ENCODE measurements at places on chromosomes 4 and X.

GRCh38 chrX:20063716-20064351, 52.9 kb downstream of the MAP7D2 start:
- no peak for DNase-seq

DNA sequence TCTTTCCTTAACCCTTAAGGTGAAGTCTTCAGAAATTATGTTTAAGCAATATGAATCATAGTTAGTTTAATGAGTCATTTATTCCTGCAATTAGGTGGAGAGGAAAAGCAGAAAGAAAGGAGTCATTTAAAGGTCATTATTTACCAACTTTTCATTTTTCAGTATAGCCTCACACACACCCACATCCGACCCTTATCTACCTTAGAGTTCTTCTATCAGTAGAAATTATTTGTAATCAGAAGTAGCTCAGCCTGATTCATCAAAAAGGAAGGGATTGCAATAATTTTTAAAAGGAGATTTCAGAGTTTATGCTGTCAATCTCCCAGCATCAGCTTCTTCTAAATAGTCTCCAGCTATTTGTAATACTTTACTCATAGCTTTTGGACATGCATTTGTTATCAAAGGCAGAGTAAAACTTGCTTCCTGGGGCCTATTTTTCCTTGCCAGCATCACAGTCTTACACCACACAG, 5.9 kb downstream of the ANXA10 start:
- no peak for DNase-seq

DNA sequence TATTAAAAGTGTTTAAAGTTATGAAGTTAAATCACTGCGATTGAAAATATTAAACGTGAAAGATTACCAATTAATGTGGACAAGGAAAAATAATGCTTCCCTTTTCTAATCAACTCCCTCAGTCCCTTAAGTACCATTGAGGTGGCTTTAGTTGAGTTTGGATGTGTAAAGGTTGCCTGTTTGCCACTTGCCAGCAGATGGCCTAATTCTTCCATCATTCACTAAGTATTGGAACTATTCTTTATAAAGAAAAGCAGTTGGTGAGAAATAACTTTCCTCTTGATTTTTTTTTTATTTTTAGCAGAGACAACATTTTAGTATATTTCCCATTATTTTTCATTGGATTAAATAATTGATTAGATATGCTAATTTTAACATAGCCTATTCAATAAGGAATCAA, 295.9 kb upstream of the TACR3 start:
- DNase-seq, result no peak

DNA sequence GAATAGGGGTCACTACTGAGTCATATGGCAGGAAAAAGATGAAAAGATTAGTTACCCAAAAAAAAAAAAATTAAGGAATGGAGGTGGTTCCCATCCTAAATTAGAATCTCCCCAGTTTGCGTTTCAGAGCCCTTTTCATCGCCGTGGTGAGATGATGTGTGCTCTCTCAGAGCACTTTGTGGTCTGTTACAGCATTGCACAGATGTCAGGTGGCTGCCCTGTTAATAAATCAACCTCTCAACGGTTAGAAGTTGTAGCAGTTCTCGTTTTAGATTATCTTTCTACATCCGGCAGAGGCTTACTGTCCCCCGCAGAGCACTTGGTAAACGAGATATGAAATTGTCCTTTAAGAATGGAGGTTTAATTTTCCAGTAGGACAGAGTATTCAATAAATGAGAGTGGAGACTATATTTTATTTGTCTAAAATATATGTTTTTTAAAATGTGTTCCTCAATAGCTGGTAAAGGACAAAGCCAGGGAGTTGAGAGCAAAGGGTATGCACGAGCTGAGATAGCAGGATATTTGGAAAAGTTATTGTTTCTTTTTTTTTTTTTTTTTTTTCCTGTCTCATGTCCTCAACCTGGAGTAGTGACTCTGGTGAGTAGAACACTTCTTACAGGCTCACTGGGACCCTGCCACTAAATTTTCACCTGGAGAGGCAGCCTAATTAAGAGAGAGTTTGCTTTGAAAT, 26.9 kb downstream of the AFF1 start:
- DNase-seq, result no peak

DNA sequence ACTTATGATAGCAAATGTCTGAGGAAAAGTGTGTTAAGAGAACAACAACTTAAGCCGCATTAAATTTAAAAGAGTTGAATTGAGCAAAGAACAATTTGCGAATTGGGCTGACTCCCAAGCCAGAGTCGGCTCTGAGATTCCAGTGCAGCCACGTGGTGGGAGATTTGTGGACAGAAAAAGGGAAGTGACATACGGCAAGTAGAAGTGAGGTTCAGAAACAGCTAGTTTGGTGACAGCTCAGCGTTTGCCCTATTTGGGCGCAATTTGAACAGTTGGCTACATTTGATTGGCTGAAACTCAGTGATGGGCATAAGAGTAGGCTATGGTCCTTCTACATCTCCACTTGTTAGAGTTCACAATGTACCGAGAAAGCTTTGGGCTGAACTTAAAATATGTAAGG, 124.0 kb downstream of the PRKX start:
- DNase-seq, result no peak

- no peak for DNase-seq
Observed at GRCh38 chr4:169870507-169870906, 112.8 kb upstream of the HPF1 start.

GRCh38 chr4:20572976-20573375, 127.3 kb upstream of the PACRGL start:
- no peak for DNase-seq

DNA sequence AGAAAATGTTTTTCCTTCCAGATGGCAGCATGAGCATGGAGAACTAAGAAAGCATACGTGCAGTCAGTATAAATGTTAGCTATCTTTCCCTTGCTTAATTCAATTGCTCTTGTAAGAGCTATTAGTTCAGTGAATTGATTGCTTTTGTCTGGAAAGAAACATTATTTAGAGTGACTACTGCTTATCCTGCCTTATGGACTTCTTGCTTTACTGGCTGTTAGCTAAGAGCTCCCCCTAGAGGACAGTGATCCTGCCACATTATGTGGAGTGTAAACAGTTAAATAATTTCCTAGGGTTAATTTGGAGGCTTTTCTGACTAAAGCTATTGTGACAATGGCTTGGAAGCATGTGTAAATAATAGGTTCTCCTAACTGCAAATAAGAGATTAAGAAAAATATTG, 1402.4 kb downstream of the FAM133A start:
- no peak for DNase-seq

DNA sequence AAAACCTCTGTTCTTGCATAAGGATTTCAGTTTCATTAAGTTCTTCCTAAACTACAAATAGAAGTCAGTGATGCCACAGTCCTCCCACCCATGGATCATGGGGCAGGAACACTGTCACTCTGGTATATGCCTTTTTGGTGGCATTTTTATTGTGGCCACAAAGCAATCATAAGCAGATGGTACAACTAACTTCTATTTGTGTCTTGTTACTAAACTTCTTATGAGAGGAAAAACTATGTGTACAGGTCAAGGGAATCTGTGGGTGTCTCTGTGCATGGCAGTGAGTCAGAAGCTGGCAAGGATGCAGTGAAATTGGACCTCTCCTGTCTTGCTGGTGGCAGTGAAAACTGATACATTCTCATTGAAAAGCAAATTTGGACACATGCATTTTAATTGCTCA, 245.0 kb upstream of the GPC4 start:
- DNase-seq, result no peak

- DNase-seq, result no peak
Observed at GRCh38 chr4:22521240-22521639, 5.4 kb upstream of the ADGRA3 start.

- no peak for DNase-seq
Observed at GRCh38 chr4:34372815-34373214, 1871.5 kb downstream of the ARAP2 start.

DNA sequence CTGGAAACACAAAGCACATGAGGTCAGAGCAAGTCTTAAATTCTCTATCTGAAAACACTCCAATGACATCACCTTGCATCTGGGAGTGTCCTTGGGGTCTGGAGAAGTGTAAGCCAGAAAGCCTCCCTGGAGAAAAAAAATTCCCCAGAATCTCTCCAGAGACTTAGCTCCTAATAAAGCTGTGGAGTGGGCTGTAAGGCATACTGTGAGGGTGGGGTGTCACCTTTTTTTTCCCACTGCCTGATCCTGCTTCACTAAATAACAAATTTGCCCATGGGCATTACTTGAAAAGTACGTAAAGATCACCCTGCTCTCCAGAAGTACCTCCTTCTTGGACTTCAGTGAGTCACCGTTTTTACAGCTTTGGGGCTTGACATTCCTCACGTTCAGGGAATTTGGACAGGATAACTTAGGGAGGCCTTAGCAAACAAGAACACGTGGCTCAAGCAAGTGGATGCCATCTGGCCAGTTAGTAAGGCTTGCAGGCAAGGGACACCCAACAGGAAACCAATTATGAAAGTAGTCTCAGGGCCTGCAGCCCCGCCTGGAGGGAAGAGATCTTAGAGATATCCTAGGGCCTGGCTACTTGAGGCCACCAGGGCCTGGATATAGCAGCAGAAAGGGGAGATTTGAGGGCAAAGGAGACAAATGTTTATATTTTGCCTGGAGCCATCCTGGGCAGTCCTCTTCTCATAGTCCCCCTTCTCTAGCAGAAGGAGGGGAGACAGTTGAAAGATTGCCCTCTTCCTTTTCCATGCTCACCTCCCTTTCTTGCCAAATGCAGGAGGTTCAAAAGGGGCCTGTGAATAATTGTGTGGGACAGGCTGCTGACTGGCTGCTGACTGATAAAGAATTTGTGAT, 60.1 kb upstream of the PLAC1 start:
- no peak for DNase-seq

GRCh38 chr4:187798385-187798784, 197.2 kb upstream of the ZFP42 start:
- DNase-seq, result no peak

GRCh38 chrX:31123335-31123734, 51.5 kb upstream of the FTHL17 start:
- no peak for DNase-seq

- DNase-seq, result no peak
Observed at GRCh38 chr4:121448231-121448630, 67.4 kb upstream of the QRFPR start.

GRCh38 chr4:16120720-16121119, 36.9 kb upstream of the PROM1 start:
- DNase-seq, result no peak

DNA sequence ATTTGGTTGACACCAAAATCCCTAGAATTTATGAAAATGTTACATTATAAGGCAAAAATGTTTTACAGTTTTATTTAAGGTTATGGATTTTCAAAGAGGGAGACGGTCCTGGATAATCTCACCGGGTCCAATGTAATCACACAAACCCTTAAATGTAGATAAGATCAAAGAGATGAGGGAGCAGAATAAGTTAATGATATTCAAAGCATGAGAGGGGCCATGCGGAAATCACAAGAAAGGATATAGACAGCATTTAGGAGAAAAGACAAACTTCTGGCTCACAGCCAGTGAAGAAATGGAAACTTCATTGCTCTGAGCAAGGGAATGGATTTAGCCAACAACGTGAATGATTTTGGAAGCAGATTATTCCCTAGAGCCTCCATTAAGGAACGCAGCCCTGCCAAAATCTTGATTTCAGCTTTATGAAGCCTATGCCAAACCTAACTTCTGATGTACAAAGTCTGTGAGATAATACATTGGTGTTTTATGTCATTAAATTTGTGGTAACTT, 684.4 kb upstream of the GNPDA2 start:
- DNase-seq, result no peak

DNA sequence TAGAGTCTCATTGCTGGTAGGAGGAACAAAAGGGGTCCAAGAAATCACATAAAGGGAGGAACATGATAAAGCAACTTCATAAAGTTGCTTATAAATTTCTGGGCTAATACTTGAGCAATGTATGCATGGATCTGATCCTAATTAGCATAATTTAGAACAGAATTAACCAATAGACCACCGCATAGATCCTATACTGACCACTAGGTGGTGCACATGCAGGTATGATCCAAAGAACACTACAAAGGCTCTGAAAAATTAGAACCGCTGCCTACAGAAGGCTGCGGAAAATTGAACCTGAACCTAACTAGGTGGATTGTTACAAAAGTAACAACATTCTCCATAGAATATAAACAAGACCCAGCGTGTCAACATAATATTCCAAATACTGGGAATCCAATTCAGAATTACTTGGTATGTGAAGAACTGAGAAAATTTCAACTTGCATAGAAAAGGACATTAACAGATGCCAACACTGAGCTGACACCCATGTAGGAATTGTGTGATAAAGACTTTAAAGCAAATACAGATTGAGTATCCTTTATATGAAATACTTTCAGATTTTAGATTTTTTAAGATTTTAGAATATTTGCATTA, 23.3 kb downstream of the BRCC3 start:
- no peak for DNase-seq

- no peak for DNase-seq
Observed at GRCh38 chr4:41359422-41359775, 102.7 kb downstream of the UCHL1 start.

DNA sequence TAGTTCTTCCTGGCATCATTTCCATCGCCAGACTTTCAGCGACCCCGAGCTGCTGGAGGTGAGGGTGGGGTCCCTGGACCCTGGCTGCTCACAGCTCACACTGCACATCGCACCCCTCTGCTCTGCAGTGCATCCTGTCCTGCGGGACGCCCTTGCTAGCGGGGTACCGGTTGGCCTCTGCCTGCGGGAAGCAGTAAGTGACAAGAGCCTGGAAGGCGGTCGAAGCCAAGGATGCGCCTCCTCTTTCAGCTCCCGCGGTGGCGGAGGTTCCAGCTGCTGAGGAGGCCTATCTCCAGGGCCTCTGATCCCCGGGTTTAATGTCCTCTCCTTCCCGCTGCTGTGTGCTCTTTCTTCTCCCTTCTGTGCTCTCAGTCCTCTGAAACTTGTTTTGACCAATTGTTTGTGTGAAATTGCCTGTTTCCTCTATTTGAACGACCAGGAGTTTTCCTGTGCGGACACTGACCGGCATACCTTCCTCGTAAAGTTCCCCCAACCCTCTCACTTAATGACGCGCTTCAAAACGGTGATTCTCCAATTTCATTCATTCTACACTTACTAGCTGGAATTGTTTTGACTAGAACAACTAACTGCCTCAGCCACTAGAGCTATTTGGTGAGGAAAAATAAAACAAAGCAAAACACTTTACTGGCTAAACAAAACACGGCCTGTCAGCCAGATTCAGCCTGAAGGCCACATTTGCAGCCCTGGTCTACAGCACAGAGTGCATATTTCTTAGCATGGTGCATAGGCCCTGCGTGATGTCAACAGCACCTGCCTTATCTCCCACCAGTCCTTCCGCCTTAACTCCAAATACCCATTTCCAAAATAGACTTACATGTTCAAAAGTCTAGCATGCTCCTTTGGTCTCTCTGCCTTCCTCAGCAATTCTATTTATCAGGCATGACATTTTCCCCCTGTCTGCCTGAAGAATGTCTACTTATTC, 28.0 kb downstream of the MGAT4D start:
- no peak for DNase-seq
